PC-9 (cell line): ENCODE measurements at places on chromosomes 6 and 20. TPM values are rescaled to one million over a fixed set of nuclear protein-coding genes. Genes with fewer than 3 reads are reported as not detected.

Gene HTR1E
- not detected in 2 replicates for total RNA-seq

Gene TCF21
- not detected in 2 replicates for total RNA-seq

Gene RHAG
- not detected in 2 replicates for total RNA-seq

Gene APOM
- 2.7 and 2.9 TPM in 2 replicates for total RNA-seq

Gene CCN5
- total RNA-seq: 0.20 TPM in 1 of 2 replicates, not detected in the other

Gene MEP1A
- total RNA-seq: not detected in 2 replicates

Gene SLC22A1
- 0.25 TPM in 1 of 2 replicates, not detected in the other for total RNA-seq

Gene TTK
- 28.7 and 40.3 TPM in 2 replicates for total RNA-seq

Gene TCP11
- not detected in 2 replicates for total RNA-seq

Gene GATA5
- total RNA-seq: 0.96 and 2.1 TPM in 2 replicates

Gene WFDC2
- total RNA-seq: 159 and 185 TPM in 2 replicates

Gene SUN5
- total RNA-seq: not detected in 2 replicates

Gene BHLHE23
- not detected in 2 replicates for total RNA-seq

Gene ENPP1
- 3.0 and 4.1 TPM in 2 replicates for total RNA-seq

Gene MLIP
- total RNA-seq: 0.79 and 1.0 TPM in 2 replicates

Gene VGLL2
- total RNA-seq: not detected in 2 replicates

Gene DYNLT2
- total RNA-seq: 1.4 and 1.5 TPM in 2 replicates

Gene LHFPL5
- total RNA-seq: 1.2 and 1.7 TPM in 2 replicates

Gene ARMH2
- not detected in 2 replicates for total RNA-seq

Gene BPIFA1
- total RNA-seq: not detected in 2 replicates

Gene PPIL6
- total RNA-seq: 13.0 and 15.5 TPM in 2 replicates

Gene WFDC10B
- not detected in 2 replicates for total RNA-seq

Gene TFAP2B
- not detected in 2 replicates for total RNA-seq

Gene PSORS1C2
- total RNA-seq: not detected in 2 replicates

Gene LRRN4
- 0.23 and 0.72 TPM in 2 replicates for total RNA-seq

Gene SLC24A3
- not detected in 2 replicates for total RNA-seq

Gene TBXT
- not detected in 2 replicates for total RNA-seq

Gene PRSS16
- total RNA-seq: 32.3 and 32.5 TPM in 2 replicates

Gene HLA-DQB1
- total RNA-seq: 3.8 and 5.9 TPM in 2 replicates

Gene BCAS1
- 3.9 and 4.0 TPM in 2 replicates for total RNA-seq

Gene WFDC12
- not detected in 2 replicates for total RNA-seq

Gene OOEP
- total RNA-seq: 10.9 and 12.2 TPM in 2 replicates

Gene PPDPF
- total RNA-seq: 243 and 253 TPM in 2 replicates

Gene SPATA2
- total RNA-seq: 7.3 and 10.9 TPM in 2 replicates

Gene SLC2A10
- 28.6 and 33.6 TPM in 2 replicates for total RNA-seq

Gene LCA5
- 4.8 and 5.4 TPM in 2 replicates for total RNA-seq

Gene THBS2
- total RNA-seq: not detected in 2 replicates

Gene NKX2-2
- total RNA-seq: not detected in 2 replicates

Gene LPA
- not detected in 2 replicates for total RNA-seq

Gene HLA-DMB
- total RNA-seq: 0.73 and 1.1 TPM in 2 replicates

Gene PCIF1
- total RNA-seq: 35.3 and 35.6 TPM in 2 replicates

Gene SDC4
- total RNA-seq: 114 and 117 TPM in 2 replicates

Gene VNN1
- total RNA-seq: 0.65 and 1.6 TPM in 2 replicates

Gene SCRT2
- not detected in 2 replicates for total RNA-seq

Gene SNAP91
- total RNA-seq: not detected in 2 replicates

Gene BPIFB2
- total RNA-seq: not detected in 2 replicates

Gene EFCAB8
- 1.1 TPM in 1 of 2 replicates, not detected in the other for total RNA-seq

Gene FOXS1
- total RNA-seq: not detected in 2 replicates

Gene GNMT
- total RNA-seq: 0.57 TPM in 1 of 2 replicates, not detected in the other

Gene SCGN
- not detected in 2 replicates for total RNA-seq

Gene JPH2
- 41.1 and 58.8 TPM in 2 replicates for total RNA-seq

Gene SYNDIG1
- 0.17 and 0.35 TPM in 2 replicates for total RNA-seq

Gene TRIM40
- not detected in 2 replicates for total RNA-seq

Gene SLC35F1
- total RNA-seq: not detected in 2 replicates

Gene HSPA1L
- total RNA-seq: 2.3 and 2.6 TPM in 2 replicates

Gene TRMT6
- 12.2 and 16.2 TPM in 2 replicates for total RNA-seq
